Mesothelial cell of epicardium (in vitro differentiated cells): ENCODE measurements at places on chromosomes 13 and 19.

GRCh38 chr19:55315956-55316525 is 9.1 kb downstream of the TMEM150B start:
- H3K36me3 ChIP-seq: no peaks in the 10 kb centered on the region
- no peak overlapping the region for H3K27ac ChIP-seq
- H3K4me3 ChIP-seq: no peak overlapping the region
- no peaks in the 10 kb centered on the region for H3K27me3 ChIP-seq
- no peak for DNase-seq
- peaks cover 12% of the 10 kb centered on the region for H3K4me1 ChIP-seq

DNA sequence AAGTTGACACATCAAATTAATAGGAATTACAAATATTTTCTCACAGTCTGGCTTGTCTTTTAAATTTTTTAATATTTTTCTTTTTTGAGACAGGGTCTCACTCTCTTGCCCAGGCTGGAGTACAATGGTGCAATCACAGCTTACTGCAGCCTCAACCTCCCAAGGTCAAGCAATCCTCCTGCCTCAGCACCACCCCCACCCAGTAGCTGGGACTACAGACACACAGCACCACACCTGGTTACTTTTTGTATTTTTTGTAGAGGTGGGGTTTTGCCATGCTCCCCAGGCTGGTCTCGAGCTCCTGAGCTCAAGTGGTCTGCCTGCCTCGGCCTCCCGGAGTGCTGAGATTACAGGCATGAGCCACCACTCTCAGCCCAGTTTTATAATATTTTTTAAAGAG is 72.0 kb downstream of the SPATA13 start:
- no peaks in the 10 kb centered on the region for H3K36me3 ChIP-seq
- no peak for DNase-seq
- H3K4me3 ChIP-seq: no peak overlapping the region
- peaks cover 22% of the 10 kb centered on the region for H3K4me1 ChIP-seq
- H3K27ac ChIP-seq: no peak overlapping the region
- no peaks in the 10 kb centered on the region for H3K27me3 ChIP-seq

DNA sequence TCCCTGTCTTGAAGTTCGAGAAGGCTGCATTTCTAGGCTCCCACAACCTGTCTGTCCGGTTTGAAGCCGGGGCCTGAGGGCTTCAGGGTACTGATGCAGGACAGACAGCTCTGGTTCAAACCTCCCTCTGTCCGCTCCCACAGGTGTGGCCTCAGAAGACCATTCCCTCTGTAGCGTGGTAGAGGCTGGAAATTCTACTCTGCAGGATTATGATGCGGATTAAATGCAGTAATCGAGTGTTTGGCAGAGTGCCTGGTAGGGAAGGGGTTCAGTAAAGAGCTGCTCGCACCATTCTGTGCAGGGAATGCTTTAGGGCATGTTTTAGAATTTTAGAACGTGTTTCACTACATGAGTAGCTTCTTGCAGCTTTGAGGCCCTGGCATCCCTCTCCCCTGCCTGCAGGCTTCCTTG is 30.5 kb downstream of the PPP1R37 start:
- no peak overlapping the region for H3K4me3 ChIP-seq
- H3K36me3 ChIP-seq: no peaks in the 10 kb centered on the region
- H3K4me1 ChIP-seq: peaks cover 34% of the 10 kb centered on the region
- no peaks in the 10 kb centered on the region for H3K27me3 ChIP-seq
- peak overlapping the region; percentile 97 for H3K27ac ChIP-seq
- no peak for DNase-seq

DNA sequence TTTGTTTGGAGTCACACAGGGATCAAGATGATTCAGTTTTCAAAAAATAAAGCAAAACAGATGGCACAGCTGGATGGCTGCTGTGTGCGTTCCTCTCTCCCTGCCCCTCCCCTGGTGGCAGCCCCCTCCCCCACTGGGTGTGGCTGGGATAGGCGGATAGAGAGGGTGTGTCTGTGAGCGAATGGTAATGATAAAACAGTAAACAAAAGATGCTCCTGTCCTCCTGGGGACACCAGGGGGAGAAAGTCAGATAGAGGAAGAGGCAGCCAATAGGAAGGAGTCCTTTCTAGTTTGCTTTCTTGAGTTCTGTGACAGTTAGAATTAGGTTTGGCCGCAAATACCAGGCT is 6.5 kb downstream of the TMEM255B start:
- no peak for DNase-seq
- no peaks in the 10 kb centered on the region for H3K36me3 ChIP-seq
- peaks cover 28% of the 10 kb centered on the region for H3K27me3 ChIP-seq
- H3K27ac ChIP-seq: no peak overlapping the region
- no peak overlapping the region for H3K4me3 ChIP-seq

GRCh38 chr19:34867631-34868030 is 59.1 kb upstream of the ZNF30 start:
- no peaks in the 10 kb centered on the region for H3K4me1 ChIP-seq
- H3K27ac ChIP-seq: no peak overlapping the region
- H3K4me3 ChIP-seq: no peak overlapping the region
- no peaks in the 10 kb centered on the region for H3K36me3 ChIP-seq
- H3K27me3 ChIP-seq: no peaks in the 10 kb centered on the region
